ENCODE measurements at places on chromosomes 5 and 9.

DNA sequence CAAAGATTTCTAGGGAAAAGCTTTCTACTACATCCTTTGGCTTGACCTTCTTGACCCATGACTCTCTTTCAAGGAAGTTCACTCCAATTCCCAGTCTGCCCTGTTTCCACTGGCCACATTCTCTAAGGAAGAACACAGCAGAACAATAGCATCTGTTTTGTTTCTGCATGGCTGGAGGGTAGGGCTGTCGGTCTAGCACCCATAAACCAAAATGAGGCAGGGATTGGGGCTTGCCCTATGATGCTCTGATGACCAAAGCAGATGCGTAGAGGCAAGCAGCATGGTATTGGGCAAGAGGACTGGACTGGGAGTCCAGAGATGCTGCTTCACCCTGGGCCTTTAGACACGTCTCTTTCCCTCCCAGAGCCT is 24.1 kb downstream of the GOLGA2 start:
- no peak for DNase-seq

DNA sequence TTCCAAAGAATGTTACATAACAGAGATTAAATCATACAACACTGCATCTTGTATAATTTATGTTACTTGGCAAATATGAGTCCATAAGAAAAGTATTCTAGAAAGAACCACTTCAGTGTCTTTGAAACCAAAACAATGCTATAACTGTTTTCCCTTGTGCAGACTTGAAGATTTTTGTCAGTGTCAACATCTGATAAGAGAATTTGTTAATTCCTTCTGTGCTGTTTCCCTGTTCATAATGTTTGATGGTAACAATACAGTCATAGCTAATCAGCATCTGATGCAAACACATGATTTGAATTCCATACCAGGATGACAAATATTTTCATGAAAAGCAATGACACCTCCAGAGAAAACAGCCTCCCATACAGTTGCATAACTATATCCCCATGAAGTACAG is 306.8 kb downstream of the SEMA5A start:
- no peak for DNase-seq

DNA sequence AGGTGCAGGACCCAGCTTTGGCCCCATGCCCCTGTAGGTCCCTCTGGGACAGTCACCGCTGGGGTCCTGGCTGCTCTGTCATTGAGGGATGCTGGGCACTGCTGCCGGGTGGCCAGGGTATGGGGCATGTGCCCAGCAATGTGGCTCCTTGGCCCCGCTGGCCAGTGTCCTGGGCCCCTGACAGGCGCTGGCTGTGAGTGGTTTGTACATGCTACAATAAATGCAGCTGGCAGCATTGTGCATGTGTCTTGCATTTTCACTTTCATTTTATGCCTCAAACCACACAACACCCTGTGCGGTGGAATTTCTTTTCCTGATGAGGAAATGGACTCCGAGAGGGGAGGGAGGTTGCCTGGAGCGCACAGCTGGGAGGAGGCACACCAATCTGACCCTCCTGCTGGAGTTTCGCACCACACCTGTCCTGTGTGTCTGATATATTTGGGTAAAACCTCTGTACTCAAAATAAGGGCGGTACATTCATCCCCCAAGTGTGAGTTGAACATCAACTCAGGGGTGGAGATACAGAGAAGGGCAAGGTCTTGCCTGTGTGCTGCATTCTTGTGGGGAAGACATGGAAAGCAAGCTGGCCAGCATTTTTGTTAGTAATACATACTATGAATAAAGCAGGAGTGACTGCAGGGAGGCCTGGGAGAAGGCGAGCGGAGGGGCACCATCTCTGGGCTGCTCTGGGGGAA is 11.7 kb downstream of the TSPAN17 start:
- no peak for DNase-seq

GRCh38 chr9:115058684-115059315 is 59.2 kb downstream of the TNC start:
- DNase-seq, result no peak

GRCh38 chr9:69395718-69396117 is 70.7 kb downstream of the ENTREP1 start:
- DNase-seq, result no peak

DNA sequence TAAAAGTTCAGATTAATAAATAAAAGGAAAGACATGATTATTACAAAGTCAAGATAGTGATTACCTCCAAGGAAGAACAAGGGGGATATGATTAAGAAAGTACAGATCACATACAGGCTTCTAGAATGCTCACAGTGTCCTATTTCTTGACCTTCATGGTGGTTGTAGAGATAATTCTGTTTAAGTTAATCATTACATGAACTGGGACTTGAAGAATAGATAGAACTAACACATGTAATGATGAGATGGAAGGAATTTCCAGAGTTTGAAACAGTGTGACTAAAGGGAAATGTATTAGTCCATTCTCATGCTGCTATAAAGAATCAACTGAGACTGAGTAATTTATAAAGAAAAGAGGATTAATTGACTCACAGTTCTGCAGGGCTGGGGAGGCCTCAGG is 72.7 kb downstream of the LURAP1L start:
- no peak for DNase-seq

- no peak for DNase-seq
Measured at GRCh38 chr5:93399675-93400074, 181.3 kb downstream of the NR2F1-AS1 start.

- DNase-seq, result no peak
Measured at GRCh38 chr9:27537027-27537435, 7.4 kb upstream of the MOB3B start.

GRCh38 chr5:132009706-132010405 is 1.6 kb downstream of the ACSL6 start:
- DNase-seq, result no peak

- no peak for DNase-seq
Measured at GRCh38 chr9:18826248-18826647, 206.8 kb downstream of the SAXO1 start.

DNA sequence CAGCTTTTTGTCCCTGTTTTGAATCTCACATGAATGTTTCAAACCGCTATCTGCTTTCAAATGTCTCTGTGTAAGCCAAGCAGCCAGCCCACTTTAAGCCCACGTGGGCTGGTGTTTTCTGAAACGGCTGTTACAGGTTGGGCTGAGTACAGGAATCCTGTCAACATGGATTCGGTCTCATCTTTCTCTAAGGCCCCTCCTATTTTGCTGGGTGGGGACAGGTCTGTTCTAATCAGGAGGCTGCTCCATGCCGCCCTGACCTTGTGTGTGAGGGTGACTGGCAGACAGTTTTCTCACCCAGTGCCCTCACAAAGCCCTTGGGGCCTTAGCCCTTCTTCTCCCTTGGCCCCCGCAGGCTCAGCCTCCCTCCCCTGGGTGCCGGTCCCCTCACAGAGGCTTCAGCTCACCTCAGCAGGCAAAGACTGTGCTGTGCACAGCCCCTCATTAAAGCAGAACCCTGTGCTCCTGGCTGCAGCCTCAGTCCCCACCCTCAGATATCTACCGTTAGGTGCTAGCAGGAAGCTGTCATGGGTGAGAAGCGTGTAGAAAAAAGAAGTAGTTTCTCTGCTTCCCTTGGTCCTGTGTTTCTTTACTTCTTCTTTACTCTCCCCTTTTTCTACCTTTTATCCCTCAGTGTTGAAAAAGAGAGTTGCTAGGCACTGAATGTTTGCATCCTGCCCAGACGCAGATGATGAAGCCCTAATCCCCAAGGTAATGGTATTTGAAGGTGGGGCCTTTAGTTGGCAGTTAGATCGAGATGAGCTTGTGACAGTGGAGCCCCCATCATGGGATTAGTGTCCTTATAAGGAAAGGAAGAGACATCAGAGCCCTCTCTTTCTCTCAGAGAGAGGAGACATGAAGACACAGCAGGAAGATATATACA is 205.7 kb downstream of the ADAMTS12 start:
- DNase-seq, result no peak

GRCh38 chr9:12414514-12414913 is 278.7 kb upstream of the TYRP1 start:
- no peak for DNase-seq

DNA sequence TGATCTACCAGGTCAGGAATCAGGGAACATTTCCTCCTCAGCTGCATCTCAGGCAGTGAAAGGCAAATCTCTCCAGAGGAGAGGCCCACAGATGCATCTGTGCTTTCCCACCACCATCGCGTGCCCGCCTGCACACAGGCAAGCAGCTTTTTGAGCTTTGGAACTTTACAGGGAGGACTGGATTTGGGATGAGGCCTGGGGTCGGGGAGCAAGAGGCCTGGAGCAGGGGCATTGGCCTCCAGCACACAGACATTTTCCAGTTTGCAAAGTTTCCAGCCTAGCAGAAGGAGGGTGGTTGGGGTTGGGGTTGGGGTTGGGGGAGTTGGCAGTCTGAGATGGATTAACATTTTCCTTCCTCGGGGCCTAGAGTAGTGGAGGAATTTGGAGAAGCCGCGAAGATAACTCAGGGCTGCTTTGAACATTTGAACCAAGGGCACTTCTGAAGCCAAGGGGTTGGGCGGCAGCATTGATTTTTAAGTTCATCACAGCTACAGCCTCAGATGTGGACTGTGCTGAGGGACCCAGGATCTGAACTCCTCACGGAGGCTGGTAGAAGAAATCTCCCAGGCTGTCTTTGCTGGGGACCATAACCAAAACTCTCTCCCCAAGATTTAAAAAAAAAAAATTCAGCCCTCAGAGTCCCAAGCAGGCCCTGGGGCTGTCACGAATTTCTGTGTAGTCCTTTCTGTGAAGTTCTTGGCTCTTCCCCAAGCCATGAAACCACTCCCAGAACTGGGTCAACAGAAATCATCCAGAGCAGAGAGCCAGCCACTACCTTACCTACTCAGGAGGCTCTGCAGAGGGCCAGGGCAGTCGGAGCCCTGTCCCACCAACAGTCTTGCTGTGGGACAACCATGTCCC is 25.6 kb downstream of the C5orf15 start:
- DNase-seq, result no peak

GRCh38 chr5:127942246-127943060 is 141.1 kb upstream of the SLC12A2 start:
- DNase-seq, result no peak

DNA sequence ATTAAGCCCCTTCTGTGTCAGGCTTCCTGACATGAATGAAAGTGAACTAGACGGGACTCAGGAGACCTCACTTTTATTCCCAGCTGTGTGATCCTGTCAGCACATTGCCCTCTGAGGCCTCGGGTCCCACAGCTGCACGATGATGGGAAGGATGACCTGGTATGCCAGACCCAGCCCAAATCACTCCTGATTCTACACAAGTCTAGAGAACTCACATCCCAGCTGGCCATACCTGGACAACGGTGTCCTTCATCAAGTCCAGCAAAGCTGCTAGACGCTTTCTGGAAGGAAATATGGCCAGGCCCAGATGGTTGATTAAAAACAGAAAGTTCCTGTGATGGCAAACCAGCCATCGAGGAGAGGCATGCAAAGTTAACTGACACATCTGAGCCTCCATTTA is 118.0 kb upstream of the FSTL4 start:
- no peak for DNase-seq

DNA sequence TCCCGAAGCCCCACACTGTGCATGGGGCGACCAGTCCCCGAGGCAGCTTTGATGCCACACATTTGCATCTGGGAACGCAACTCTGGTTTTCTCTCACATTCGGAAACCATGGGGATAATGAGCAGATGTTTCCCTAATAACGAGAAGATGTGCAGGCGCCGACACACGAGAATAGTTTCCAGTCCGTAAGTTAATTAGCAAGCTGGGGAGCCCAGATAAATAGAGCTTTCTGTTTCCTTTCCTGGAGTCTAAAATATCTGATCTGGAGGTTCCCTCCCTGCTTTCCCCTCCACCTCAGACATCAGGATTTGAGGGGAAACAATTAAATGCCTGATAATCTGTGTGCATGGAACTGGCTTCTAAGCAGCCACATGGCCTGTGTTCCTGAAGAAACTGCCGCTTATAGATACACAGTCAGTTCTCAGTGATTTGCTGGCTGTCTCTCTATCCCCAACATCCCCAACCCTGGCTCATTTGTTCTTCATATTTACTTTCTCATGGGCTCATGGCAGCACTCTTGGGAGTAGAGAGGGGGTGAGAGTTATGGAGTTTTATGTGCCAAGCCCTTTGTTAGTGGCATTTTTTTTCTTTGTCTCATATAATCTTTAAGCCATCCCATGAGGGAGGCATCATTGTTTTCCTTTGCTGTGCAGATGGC is 62.8 kb downstream of the PDZD2 start:
- no peak for DNase-seq

GRCh38 chr9:2321523-2322148 is 300.0 kb upstream of the VLDLR start:
- DNase-seq, result no peak

DNA sequence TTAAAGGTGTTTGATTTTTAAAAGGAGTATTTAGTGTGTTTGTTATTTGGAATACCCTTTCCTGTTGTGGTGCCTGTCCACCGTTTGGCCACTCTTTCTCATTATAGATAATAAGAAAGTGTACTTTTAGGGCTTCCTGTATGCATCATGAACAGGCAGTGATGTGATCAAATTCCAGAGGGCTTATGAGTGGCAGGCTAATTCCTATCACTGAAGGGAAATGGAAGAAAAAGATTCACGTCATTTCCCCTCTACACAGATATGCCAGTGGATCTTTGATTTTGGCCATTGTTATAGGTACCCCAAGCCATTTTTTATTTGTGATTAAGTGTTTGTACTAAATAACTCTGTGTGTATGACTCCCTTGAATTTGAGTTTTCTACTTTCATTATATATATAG is 37.1 kb downstream of the RPS6 start:
- DNase-seq, result no peak

DNA sequence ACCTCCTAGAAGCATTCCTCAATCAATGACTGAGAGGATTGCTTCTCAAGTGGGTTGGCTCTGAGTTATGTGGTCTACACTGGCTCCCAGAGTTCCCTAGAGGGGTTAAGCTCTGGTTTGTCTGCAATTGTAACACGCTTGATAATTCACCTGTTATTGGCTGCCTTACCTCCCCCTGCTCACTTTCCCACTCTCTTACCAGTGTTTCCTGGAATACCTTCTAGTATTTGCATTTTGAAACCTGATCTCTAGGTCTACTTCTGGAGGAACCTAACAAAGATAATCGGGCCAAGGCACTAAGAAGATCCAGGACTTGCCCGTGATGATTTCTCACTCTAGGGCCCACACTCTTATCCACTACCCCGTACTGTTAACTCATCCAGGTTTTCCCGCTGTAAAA is 110.1 kb upstream of the MAP3K1 start:
- no peak for DNase-seq

GRCh38 chr5:59767681-59768151 is 125.8 kb downstream of the PDE4D start:
- DNase-seq, result no peak

DNA sequence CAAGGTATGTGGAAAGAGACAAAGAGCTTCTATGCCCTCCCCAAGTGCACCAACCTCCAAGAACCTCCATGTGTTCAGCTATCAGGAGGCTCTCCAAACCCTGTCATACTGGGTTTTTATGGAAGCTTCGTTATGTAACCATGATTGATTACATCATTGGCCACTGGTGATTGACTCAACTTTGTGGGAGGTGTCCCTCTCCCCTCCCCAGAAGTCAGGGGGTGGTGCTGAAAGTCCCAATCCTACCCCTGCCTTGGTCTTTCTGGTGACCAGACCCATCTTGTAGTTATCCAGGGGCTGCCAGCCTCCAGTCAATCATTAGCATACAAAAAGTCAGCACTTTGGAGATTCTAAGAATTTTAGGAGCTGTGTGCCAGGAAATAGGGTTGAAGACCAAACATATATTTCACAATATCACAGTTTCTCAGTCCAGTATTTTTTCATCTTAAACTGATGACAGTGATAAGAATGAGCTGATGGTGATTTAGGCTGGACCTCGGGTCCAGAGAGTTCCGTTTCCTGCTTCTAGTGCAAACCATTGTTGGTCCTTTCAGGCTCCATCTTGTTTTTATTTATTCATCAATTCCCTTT is 27.3 kb upstream of the FANCC start:
- DNase-seq, result no peak

- no peak for DNase-seq
Measured at GRCh38 chr5:953535-954449, 54.8 kb upstream of the NKD2 start.

- DNase-seq, result no peak
Measured at GRCh38 chr5:57103317-57103907, 70.4 kb upstream of the GPBP1 start.
